HepG2 (cell line): ENCODE measurements at places on chromosomes 2 and 18. TPM values are rescaled to one million over a fixed set of nuclear protein-coding genes. Genes with fewer than 3 reads are reported as not detected.

The INPP5D gene
- polyA plus RNA-seq = 16.1 and 16.7 TPM in 2 replicates

The DOCK10 gene
- not detected in 2 replicates for polyA plus RNA-seq

The RAB27B gene
- not detected in 2 replicates for polyA plus RNA-seq

The STARD6 gene
- not detected in 2 replicates for polyA plus RNA-seq

The DOK6 gene
- polyA plus RNA-seq = 12.3 and 17.0 TPM in 2 replicates

The SCN7A gene
- polyA plus RNA-seq = 0.01 TPM in 2 replicates

The FOXD4L1 gene
- polyA plus RNA-seq = 0.18 and 0.26 TPM in 2 replicates

The CPS1 gene
- 17.6 and 24.4 TPM in 2 replicates for polyA plus RNA-seq

The IL1F10 gene
- polyA plus RNA-seq = not detected in 2 replicates

The UGT1A10 gene
- polyA plus RNA-seq = 0.07 TPM in 1 of 2 replicates, not detected in the other

The HES6 gene
- polyA plus RNA-seq = 19.5 and 25.3 TPM in 2 replicates

The MOGAT1 gene
- 0.81 and 0.98 TPM in 2 replicates for polyA plus RNA-seq

The GBX2 gene
- not detected in 2 replicates for polyA plus RNA-seq

The GALNT14 gene
- not detected in 2 replicates for polyA plus RNA-seq

The ACMSD gene
- polyA plus RNA-seq = 0.05 TPM in 1 of 2 replicates, not detected in the other

DNA sequence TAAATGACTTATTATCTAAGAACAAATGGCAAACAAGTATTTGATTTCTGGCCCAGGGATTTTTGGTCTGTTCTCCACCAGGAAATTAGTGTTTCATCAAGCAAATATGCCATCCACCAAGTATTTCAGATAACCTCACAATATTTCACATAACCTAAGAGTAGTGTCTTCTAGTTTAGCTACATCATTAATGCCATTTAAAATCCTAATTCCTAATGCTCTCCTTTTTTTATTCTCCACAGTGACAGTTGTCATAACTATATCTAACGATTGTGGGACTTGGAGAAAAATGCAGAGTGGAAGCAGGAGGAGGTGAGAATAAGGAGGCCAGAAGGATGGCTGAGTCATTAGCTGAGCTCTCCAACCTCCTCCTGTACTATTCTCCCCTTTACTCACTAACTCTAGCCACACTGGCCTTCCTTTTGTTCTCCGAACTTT, 58.5 kb upstream of the CTLA4 start:
- no peak for DNase-seq
- H3K27me3 ChIP-seq = no peaks in the 10 kb centered on the region
- peaks cover 42% of the 10 kb centered on the region for H3K4me1 ChIP-seq
- H3K4me3 ChIP-seq = no peak overlapping the region
- no peaks in the 10 kb centered on the region for H3K36me3 ChIP-seq

GRCh38 chr2:79993144-79993543, 311.4 kb downstream of the LRRTM1 start:
- no peak overlapping the region for H3K27ac ChIP-seq
- no peaks in the 10 kb centered on the region for H3K27me3 ChIP-seq
- DNase-seq = no peak
- no peak overlapping the region for H3K4me3 ChIP-seq
- H3K36me3 ChIP-seq = no peaks in the 10 kb centered on the region
- no peaks in the 10 kb centered on the region for H3K4me1 ChIP-seq

GRCh38 chr2:158837645-158838044, 42.5 kb downstream of the DAPL1 start:
- H3K27ac ChIP-seq = no peak overlapping the region
- no peak for DNase-seq
- H3K4me1 ChIP-seq = no peaks in the 10 kb centered on the region
- no peak overlapping the region for H3K4me3 ChIP-seq
- no peaks in the 10 kb centered on the region; the same call in 2 of the 3 replicates for H3K27me3 ChIP-seq
- H3K36me3 ChIP-seq = no peaks in the 10 kb centered on the region

GRCh38 chr2:63056107-63057050, 5.7 kb downstream of the OTX1 start:
- peaks cover 20% of the 10 kb centered on the region for H3K36me3 ChIP-seq
- no peak for DNase-seq
- peaks cover 16% of the 10 kb centered on the region for H3K4me1 ChIP-seq

DNA sequence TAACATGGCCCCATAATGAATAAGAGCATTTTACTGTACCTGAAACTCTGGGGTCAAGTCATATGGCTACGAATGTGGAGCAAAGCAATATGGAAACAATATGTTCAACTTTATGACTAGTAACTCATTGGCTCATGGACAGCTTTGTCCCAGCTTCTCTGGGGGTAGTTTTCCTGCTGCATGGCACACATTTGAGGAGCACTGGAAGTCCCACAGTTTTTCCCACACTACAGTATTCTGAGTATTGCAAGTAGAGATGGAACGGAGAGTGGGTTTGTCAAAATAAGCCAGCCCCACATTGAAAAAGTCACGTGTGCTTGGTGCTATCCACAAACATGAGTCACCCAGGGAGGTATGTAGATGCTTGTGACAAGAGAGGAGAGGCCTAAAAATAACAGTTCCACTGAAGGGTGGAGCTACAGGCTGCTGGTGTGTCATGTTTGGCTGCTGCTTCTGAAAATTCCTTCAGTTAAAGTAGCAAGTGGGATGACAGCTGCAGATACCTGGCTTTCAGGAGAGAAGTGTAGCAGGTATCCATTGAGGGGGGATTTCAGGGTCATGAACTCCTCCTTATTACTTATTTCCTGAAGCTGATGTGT, 48.2 kb upstream of the CTAGE1 start:
- no peak overlapping the region for H3K27ac ChIP-seq
- DNase-seq = peak; percentile 70

DNA sequence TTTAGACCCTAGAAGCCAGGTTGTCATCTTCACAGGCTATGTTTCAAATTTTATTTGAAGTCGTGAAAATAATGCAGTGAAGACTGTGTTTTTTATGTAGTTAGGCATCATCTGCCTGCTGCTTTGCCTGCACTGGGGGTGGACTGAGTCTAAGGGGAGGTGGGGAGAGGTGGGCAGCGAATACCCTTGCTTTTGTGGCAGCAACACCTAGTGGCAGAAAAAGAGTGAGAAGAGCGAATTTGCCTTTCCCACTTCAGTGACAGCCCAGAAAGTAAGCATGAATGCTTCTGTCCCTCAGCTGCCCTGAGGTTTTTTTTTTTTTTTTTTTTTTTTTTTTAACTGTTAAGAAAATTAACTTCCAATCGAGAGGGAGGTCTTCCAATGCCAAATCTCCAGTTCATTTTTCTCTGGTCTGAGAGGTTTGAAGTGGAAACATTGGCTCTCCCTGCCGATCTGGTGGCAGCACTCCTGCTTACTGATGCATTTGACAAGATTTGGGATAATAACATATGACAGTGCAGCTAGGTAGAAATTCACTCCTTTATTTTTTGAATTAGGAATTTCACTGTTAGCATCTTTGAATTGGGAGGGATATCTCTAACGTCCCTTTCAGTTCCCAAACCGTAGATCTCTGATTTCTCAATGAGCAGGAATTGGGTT, 60.3 kb upstream of the LYPD6B start:
- no peak overlapping the region for H3K27ac ChIP-seq
- no peaks in the 10 kb centered on the region for H3K36me3 ChIP-seq
- peaks cover 4% of the 10 kb centered on the region; the same call in 2 of the 3 replicates for H3K27me3 ChIP-seq
- H3K4me1 ChIP-seq = no peaks in the 10 kb centered on the region
- no peak for DNase-seq

GRCh38 chr2:233764761-233765160, 4.7 kb downstream of the UGT1A1 start:
- DNase-seq = no peak
- no peaks in the 10 kb centered on the region for H3K36me3 ChIP-seq
- no peak overlapping the region for H3K4me3 ChIP-seq
- peaks cover 8% of the 10 kb centered on the region for H3K4me1 ChIP-seq
- no peak overlapping the region for H3K27ac ChIP-seq

GRCh38 chr18:55748227-55748738, 160.3 kb upstream of the TCF4 start:
- no peak overlapping the region for H3K27ac ChIP-seq
- H3K36me3 ChIP-seq = no peaks in the 10 kb centered on the region
- H3K27me3 ChIP-seq = no peaks in the 10 kb centered on the region
- DNase-seq = no peak

GRCh38 chr18:574149-574860, 5.9 kb upstream of the CETN1 start:
- DNase-seq = no peak
- no peaks in the 10 kb centered on the region for H3K27me3 ChIP-seq
- H3K27ac ChIP-seq = no peak overlapping the region
- no peaks in the 10 kb centered on the region for H3K36me3 ChIP-seq
- H3K4me1 ChIP-seq = peaks cover 71% of the 10 kb centered on the region
- no peak overlapping the region for H3K4me3 ChIP-seq

DNA sequence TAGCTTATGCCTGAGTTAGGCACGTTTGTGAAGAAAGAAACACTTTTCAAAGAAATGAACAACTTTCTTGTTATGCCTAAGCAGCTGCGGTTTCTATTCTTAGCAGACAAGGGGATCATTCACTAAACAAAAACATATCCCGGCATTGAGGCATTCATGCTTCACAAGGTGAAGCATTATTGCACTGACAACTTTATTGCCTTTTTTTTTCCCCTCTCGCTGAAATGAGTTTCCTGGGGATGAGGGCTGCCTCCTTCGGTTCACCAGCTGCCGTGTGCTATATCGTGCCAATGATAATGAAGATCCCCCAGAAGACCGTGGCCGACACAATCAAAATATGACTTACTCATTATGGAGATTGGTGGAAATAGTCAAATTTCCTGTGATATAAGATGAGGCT, 288.2 kb upstream of the ST6GAL2 start:
- no peak overlapping the region for H3K4me3 ChIP-seq
- H3K27me3 ChIP-seq = no peaks in the 10 kb centered on the region
- no peak for DNase-seq

GRCh38 chr18:23849141-23849540, 159.9 kb downstream of the LAMA3 start:
- DNase-seq = no peak
- no peaks in the 10 kb centered on the region for H3K36me3 ChIP-seq
- H3K4me3 ChIP-seq = no peak overlapping the region
- peaks cover 21% of the 10 kb centered on the region for H3K4me1 ChIP-seq
- no peak overlapping the region for H3K27ac ChIP-seq
- no peaks in the 10 kb centered on the region for H3K27me3 ChIP-seq

DNA sequence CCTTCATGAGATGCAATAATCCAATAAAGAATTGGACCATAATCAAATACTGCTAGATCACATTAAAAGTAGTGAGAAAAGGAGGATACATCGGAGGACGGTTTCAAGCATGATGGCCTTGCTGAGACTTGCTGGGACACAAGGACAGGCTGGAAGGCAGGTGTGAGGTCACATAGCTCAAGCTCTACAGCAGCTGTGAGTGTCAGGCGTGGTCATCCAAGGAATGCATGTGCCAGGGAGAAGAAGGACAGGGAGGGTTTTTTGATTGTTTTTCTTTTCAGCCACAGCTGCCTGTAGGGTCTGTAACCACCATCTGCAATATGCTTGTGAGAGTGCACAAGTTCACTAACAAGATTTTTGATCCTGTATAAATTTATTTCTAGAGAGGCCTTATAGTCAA, 57.6 kb downstream of the BMP10 start:
- DNase-seq = no peak
- H3K27me3 ChIP-seq = peaks cover 10% of the 10 kb centered on the region; the same call in 1 of the 3 replicates
- no peak overlapping the region for H3K27ac ChIP-seq
- H3K4me1 ChIP-seq = no peaks in the 10 kb centered on the region

- no peaks in the 10 kb centered on the region for H3K27me3 ChIP-seq
- peaks cover 6% of the 10 kb centered on the region; the same call in 1 of the 2 replicates for H3K4me1 ChIP-seq
- H3K36me3 ChIP-seq = no peaks in the 10 kb centered on the region
- H3K4me3 ChIP-seq = no peak overlapping the region
- no peak for DNase-seq
- no peak overlapping the region for H3K27ac ChIP-seq
Measured at GRCh38 chr2:223633656-223634055, 31.5 kb upstream of the SCG2 start.

GRCh38 chr2:42698940-42699339, 65.0 kb downstream of the OXER1 start:
- H3K4me1 ChIP-seq = no peaks in the 10 kb centered on the region
- DNase-seq = no peak

DNA sequence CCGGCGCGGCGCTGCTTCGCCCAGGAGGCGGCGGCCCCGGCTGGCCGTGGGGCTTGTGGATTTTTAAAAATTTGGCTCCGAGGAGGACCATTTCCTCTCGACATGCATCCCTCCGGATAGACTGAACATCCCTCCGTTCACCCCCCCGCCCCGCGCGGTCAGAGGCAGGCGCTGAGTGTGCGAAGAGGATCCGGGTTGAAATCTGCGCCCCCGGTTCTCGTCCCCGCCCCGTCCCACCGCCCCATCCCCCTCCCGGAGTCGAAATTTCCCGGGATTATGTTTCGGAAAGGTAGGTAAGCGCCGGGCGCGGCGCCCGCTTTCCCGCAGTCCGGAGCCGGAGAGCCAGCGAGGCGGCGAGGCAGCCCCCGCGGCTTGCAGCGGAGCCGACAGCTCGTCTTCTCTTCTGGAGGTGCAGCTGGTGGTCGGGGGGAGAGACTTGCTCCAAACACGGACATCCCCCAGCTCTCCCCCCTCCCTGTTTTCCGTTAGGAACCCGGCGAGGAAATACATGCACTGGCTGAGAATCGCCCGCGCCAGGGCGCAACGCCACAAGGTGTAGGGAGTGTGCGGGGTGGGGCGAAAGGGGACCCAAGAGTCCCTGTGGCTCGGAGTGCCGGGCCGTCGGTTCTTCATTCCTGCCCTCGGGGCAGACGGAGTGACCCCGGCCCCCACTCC, at the start of gene PRKCE:
Gene PRKCE, plus strand, starts transcription at position 261 of the 675 bp plus-strand sequence.
- peak within 1 kb of the TSS; percentile 82 for H3K4me3 ChIP-seq
- DNase-seq = no peak
- peak within 1 kb of the TSS; percentile 57 for H3K27ac ChIP-seq
- no peaks in the 10 kb centered on the region for H3K36me3 ChIP-seq
- H3K27me3 ChIP-seq = no peaks in the 10 kb centered on the region
- peaks cover 42% of the 10 kb centered on the region for H3K4me1 ChIP-seq

- H3K4me1 ChIP-seq = peaks cover 9% of the 10 kb centered on the region; the same call in 1 of the 2 replicates
- H3K4me3 ChIP-seq = no peak overlapping the region
- no peak overlapping the region for H3K27ac ChIP-seq
- DNase-seq = no peak
- no peaks in the 10 kb centered on the region for H3K36me3 ChIP-seq
Measured at GRCh38 chr2:74259191-74259590, 60.8 kb downstream of the MTHFD2 start.

DNA sequence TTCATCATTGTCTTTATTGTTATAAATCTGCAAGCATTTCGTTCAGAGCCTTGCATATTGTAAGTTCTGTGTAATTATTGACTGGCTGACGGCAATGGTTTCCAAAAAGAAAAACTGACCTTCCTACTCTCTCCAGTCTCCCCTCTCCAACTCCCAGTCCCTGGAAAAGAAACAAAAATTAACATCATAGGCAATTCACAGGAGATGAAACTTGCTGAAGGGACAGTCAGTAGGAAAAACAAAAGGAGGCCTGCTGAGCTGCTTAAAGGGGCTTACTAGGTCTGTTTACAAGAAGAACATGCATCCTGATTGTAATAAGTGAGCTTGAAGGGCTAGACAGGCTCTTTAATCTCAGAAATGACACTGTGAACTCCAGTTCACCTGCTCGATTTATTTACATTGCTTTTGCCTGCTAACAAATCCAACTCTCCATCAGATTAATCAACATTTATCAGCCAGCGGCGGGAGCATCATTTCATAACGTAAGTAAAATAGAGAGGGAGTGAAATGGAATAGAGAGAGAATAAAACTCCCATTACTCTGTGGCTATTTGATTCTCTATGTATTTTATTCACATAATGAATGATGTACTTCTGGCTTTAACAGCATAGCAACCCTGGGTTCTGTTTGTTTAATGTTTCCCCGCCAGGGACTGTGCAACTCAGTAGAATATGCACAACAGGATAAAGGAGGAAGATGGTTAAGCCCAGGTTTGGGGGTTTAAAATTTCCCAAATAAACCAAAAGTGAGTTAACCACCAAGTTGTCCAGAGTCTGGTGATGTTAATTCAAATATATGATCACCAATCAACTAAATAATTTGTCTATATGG, 256.7 kb upstream of the SETBP1 start:
- no peak for DNase-seq
- no peaks in the 10 kb centered on the region for H3K4me1 ChIP-seq
